Stimulated activated CD4-positive, alpha-beta T cell treated with anti-CD3 and anti-CD28 coated beads, Interleukin-12 subunit alpha, Interleukin-12 subunit beta, amount 100 ng/mL, for 24 hours (primary cell): ENCODE measurements at places on chromosomes 2 and 18.

DNA sequence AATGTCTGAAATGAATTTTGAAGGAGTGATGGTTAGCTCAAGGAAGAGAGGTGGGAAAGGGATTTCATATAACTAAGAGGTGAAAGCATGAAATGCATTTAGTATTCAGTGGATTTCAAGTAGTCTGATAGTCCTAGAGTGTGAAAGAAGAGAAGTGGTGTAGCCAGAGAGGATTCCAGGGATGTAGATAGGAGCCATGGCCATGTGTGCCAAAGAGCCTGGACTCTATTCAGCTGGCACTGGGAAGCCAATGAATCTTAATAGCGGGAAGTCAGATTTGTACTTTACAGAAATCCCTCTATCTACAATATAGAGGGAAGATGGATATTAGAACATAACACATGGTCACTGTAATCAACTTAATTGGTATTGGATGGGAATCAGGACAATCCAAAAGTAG, 8.3 kb upstream of the BOLL start:
- no peak for DNase-seq

- DNase-seq: no peak
Measured at GRCh38 chr2:220163486-220163885, 536.1 kb downstream of the SLC4A3 start.

GRCh38 chr2:98665677-98666076, 57.3 kb downstream of the UNC50 start:
- no peak for DNase-seq

DNA sequence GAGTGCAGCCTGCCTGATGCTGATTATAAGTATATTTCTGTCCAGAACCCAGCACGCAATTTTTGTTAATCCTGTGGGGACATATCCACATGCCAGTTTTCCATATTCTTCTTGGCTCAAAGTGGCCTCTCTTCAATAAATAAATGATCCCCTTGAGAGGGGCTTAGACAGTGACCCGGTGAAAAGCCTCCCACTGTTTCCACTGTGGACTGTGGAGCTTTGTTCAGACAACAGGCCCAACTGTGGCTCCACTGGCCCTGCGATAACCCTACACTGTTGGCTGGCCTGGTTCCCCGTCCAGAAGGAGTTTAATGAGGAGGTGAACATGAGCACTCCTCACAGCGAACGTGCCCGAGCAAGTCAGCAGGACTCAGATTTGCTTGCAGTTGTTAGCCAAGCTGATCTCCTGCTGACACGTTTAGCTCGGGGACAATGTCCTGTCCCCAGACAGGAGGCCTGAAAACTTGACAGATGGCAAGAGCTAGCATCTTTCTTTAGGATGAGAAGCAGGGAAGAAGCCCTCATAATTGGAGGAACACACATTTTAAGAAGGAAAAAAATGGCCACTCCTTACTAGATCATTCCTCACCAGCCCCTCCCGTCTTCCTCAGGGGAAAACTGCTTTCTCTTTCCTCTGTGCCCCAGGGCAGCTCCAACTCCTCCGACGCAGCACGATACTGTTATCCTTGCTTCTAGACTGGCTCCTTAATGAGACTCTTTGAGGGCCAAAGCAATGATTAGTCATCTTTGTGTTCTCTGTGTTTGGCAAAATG, 20.0 kb upstream of the MTCL1 start:
- no peak for DNase-seq

DNA sequence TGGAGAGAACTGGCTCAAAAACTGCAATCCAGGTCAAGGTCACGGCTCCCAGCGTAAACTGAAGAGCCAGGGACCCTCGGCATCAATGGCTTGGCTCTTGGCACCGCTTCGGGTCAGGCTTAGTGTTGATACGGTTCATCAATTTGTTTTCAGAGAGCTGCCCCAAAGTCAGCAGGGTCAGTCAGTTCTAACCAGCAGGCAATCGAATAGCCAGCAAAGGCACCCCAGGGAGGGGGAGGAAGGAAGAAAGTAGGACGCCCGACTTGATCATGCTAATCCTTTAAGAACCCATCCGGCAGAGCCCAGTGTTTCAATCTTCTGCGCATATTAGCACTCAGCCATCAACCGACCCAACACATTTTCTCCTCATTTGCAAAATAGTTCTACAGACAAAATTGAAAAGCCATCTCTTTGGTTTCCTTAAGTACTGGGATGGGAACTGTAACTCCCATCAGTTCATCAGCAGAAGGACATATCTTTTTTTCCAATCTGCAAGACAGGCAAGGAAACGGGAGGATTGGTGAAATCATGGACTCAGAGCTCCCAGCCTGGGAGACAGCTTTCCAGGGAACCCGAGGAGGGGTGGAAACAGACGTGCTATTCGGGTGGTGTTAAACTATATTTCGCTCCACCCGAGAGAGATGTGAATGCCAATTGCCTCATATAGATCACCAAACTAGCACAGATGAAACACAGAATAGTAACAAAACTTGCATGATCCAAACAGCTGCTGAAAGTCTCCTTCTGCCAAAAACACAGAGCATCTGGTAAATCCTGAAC, 40.7 kb upstream of the CABLES1 start:
- DNase-seq: no peak

DNA sequence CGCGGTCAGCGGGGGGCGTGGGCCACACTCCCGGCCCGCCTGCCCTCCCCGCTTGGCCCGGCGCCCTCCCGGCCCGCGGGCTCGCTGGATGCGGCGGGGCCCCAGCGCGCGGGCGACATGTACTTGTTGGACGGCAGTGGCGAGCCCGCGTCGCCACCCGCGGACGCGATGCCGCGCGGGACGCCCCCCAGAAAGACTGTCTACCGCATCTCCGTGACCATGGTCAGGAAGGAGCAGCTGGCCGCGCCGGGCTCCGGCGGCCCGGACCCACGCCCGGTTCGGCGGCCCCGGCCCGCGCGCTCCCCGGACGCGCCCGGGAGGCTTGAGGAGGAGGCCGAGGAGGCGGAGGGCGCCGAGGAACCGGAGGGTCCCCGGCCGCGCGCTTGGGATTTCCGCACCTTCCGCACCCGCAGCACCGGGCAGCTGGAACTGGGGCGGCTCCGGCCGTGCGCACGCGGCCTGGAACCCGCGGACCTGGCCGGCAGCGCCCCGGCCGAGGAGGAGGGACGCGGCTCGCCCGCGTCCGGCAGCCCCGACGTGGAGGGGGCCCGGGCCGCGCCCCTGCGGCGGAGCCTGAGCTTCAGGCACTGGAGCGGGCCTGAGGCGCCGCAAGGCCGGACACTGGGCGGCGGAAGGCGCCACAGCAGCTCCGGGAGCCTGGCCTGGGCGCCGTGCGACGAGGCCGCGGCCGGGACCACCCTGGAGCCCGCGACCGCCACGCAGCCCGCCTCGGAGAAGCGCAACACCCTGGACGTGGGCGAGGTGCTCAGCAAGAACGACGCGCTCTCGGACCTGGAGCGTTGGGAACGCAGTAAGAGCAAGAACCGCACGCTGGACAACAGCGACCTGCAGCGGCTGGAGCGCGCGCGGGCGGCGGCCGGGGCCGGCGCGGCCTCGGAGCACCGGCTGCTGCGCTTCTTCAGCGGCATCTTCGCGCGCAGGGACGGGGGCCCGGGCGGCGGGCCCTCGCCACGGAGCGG, 176.4 kb downstream of the AGAP1 start:
- no peak for DNase-seq

DNA sequence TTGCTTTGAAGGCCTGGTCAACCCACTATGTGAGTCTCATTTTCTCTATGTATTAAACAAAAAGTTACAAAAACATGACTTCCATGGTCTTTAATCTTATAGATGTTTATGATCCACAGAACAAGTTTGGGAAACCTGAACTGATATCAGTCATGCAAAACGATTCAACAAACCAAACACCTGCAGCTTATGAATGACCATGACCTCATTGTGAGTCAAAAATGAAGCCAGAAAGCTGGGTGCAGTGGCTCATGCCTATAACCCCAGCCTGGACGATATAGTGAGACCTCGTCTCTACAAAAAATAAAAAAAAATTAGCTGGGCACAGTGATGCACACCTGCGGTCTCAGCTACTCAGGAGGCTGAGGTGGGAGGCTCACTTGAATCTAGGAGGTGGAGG, 270.4 kb upstream of the CCDC68 start:
- DNase-seq: no peak

DNA sequence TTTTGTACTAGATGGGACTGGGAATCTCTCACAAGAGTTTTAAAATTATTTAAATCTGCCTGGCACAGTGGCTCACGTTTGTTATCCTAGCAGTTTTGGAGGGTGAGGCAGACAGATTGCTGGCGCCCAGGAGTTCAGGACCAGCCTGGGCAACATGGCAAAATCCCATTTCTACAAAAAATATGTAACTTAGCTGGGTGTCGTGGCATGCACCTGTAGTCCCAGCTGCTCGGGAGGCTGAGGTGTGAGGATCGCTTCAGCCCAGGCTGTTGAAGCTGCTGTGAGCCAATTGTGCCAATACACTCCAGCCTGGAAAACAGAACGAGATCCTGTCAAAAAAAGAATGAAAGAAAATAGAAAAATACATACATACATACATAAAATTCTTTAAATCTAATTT, 685.7 kb upstream of the PIK3C3 start:
- DNase-seq: no peak

GRCh38 chr2:218079943-218080913, 11.2 kb downstream of the RUFY4 start:
- DNase-seq: no peak

GRCh38 chr2:138930571-138930970, 150.4 kb upstream of the NXPH2 start:
- no peak for DNase-seq

GRCh38 chr18:50454387-50454988, 79.6 kb downstream of the SKA1 start:
- DNase-seq: no peak

DNA sequence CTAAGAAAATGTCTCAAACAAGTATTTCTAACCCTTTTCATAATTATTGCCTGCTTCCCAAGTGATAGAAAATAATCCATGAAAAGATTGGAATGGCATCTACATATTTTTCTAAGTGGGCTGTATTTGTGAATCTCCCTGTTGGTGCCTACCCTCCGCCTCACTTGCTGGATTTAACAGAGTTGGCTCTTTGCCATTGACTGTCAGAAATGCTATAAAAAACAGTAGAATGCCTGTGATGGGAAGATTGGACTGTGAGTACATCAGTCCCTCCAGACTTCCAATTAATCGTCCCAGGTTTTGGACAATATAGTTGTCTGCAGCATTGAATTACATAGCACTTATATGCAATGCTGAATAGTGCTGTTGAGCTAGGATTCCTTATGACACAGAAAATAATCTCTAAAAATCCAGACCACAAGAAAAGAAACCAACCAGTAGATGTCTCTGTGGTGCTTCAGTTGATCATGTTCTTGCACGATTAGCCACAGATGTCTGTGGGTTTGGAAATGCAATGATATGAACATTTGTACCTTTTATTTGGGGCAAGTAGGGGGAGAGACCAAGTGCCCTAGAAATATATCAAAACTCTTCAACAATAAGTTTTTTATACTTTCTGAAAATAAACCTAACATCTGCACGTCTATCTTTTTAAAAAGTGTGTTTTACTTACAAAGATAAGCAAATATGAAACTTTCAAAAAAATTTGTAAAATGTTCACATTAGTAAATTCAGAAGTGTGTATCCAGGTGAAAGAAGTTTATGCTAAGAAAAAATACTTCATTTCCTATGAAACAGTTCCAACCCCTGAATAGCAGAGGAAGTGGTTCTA, 88.5 kb downstream of the DYNAP start:
- no peak for DNase-seq

- DNase-seq: no peak
Measured at GRCh38 chr18:75809151-75809925, 381.8 kb upstream of the SMIM21 start.
